ENCODE measurements at places on chromosomes 12 and 14.

- DNase-seq, result no peak
Measured at GRCh38 chr12:46460682-46461210, 88.2 kb upstream of the SLC38A2 start.

- peak; percentile 68 for DNase-seq
Measured at GRCh38 chr12:53999559-54000115, 324 bp upstream of the HOXC9 start.

GRCh38 chr12:120474616-120474960 lies 5.0 kb upstream of the SRSF9 start:
- no peak for DNase-seq

- no peak for DNase-seq
Measured at GRCh38 chr12:12724421-12725085, 7.4 kb downstream of the CDKN1B start.

DNA sequence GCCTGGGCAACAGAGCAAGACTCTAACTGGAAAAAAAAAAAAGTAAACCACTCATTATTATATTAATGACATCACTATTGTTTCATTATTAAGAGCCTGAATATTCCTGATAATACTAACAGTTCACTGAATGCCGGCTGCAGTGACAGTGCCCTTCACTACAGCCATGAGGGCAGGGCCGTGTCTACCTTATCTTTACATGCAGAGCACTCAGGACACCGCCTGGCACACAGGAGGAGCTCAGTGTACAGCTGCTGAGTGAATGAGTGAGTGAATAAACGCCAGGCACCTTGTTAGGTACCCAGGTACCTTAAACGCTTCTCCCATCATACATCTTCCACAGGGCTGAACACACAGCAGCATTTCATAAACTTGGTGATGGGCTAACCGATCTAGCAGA lies 23.2 kb downstream of the ZFYVE1 start:
- no peak for DNase-seq

GRCh38 chr14:70881549-70882177 lies 25.6 kb upstream of the PCNX1 start:
- no peak for DNase-seq

DNA sequence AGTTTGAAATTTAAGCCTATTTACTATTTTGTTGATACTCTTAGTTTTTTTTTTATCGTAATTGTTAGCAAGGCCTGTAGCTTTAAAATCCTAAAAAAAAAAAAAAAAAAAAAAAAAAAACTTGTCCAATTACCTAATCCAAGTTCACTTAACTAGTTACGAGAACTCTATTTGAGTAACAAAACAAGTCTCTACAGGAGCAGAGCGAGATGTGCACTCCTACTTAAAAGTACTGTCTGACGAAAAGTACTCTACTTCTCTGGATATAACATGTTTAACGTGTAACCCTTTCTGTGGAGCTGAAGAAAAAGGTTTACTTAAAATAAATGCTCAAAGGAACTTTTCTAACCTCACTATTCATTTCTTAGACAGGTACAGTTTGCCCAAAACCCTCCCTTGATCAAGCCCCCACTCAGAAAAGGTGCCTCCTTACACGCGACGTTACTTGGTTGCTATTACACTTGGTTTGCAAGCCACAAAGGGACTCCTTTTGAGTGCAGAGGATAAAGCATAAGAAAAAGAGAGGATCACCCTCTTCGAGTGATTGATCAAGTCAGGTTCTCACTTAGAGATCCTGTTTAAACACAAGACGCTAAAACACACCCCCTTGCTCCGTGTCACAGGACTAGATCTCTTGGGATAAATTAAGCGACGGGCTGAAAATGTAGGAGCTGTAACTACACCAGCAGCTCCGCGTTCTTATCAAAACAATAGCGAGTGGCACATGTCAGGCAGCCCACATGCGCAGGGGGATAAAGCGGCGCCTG lies 2.2 kb downstream of the BAZ1A start:
- DNase-seq, result no peak

- DNase-seq, result no peak
Measured at GRCh38 chr12:93749515-93749914, 72.3 kb downstream of the CRADD start.

DNA sequence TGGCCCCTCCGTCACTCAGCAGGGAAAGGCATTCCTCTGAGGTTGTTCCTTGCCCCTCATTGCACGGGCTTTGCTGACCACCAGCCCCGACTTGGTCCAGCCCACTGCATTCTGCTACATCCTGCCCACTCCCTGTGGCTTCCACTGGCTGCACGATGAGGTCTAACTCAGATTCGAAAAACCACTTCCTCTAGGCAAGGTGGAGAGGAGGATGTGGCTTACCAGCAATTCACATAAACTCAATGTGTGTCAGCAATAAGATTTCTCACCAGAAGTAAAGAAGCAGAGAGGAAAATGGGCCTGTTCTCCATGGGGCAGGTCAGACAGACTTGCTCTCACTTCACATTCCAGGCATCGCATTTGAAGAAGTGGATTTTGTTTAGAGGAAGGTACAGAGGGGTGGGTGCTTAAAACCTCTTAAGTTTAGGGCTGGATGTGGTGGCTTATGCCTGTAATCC lies 14.7 kb downstream of the GPR68 start:
- no peak for DNase-seq

- no peak for DNase-seq
Measured at GRCh38 chr12:106506691-106507090, 76.1 kb upstream of the RFX4 start.

DNA sequence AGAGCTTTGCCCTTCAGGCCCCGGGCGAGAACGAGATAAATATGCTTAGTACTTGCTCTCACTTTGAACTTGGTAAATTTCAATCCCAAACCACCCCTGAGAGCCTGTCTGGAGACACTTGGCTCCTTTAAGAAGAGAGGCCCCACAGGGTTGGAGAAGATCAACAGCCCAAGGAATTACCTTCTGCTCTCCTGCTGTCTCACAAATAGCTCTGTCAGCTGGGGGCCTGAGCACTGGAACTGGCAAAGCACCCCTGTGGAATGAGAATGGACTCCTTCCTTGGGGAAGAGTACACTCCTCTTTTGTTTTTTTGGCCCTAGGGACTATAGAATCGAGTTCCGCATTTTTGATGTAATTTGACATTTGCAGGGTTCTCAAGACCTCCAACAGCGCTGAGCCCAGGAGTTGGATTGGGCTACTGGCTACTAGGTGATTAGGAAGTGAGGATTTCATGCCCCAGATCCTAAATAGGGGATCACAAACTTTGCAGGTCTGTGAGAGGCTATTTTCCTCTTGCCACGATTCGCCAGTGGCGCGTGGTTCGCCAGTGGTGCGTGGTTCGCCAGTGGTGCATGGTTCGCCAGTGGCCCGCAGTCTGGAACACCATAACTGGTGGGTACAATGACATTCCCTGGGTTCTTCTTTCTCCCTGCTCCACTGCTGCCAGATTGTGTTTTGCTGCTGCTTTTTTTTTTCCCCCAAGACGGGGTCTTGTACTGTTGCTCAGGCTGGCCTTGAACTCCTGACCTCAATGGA lies 17.8 kb upstream of the MEG3 start:
- DNase-seq, result no peak

DNA sequence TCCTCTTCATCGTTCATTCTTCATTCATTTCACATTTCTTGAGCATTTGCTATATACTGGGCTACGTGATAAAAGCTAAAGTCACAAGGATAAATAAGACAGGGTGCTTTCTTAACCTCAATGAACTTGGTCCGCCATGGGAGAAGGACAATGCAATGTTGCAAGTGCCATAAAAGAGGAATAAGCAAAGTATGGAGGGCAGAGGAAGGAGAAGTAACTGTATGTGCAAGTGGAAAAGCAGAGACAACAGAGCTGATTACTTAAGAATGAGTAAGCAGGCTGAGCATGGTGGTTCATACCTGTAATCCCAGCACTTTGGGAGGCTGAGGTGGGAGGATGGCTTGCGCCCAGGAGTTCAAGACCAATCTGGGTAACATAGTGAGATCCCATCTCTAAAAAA lies 14.4 kb downstream of the AREL1 start:
- DNase-seq, result no peak

- no peak for DNase-seq
Measured at GRCh38 chr14:49315570-49315969, 270.6 kb downstream of the RPS29 start.

DNA sequence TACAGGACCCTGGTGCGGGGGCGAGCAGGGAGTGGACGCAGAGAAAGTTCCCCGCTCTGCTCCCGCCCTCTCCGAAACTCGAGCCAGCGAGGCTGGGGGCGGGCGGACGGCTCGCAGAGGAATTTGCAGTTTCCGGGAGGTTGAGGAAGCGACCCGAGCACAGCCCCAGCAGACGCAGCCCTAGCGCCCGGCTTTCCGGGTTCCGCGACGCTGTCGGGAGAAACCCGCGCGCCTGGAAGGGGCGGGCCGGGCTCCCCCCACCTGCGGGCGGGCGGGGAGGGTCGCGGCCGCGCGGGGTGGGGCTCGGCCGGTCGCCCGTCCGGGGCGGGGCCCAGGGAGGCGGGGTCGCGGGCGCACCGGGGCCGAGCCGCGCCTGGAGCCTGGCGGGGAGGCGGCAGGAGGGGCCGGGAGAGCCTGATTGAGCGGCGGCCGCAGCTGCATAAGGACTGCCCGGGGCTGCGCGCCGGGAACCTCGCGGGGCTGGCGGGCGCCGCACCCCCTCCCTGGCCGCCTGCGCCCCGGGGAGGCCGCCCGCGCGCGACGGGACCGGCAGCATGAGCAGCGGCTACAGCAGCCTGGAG lies at the start of gene RASSF3:
Gene RASSF3, plus strand, starts transcription at position 417 of the 581 bp plus-strand sequence. Its CDS starts 138 bp downstream, at position 555.
- peak; percentile 92 for DNase-seq

GRCh38 chr12:10158406-10158805 lies 13.5 kb downstream of the OLR1 start:
- no peak for DNase-seq

GRCh38 chr14:21072031-21072473 lies 1.9 kb downstream of the ARHGEF40 start:
- no peak for DNase-seq

DNA sequence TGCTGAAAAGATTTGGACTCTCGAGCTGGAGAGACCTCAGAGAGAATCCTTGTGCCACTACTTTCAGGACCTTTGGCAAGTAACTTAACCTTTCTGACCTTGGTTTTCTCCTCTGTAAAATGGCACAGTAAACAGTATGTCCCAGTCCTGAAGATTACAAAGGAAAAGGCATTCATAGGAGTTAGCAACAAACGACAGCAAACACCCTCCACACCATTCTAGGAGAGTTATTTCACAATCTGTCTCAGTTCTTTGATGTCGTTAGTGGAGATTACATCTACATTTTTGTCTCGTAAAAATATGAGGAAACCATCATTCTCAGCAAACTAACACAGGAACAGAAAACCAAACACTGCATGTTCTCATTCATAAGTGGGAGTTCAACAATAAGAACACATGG lies 205.7 kb downstream of the ITPR2 start:
- no peak for DNase-seq

- DNase-seq, result no peak
Measured at GRCh38 chr14:106518054-106518943, 991.9 kb downstream of the TMEM121 start.

DNA sequence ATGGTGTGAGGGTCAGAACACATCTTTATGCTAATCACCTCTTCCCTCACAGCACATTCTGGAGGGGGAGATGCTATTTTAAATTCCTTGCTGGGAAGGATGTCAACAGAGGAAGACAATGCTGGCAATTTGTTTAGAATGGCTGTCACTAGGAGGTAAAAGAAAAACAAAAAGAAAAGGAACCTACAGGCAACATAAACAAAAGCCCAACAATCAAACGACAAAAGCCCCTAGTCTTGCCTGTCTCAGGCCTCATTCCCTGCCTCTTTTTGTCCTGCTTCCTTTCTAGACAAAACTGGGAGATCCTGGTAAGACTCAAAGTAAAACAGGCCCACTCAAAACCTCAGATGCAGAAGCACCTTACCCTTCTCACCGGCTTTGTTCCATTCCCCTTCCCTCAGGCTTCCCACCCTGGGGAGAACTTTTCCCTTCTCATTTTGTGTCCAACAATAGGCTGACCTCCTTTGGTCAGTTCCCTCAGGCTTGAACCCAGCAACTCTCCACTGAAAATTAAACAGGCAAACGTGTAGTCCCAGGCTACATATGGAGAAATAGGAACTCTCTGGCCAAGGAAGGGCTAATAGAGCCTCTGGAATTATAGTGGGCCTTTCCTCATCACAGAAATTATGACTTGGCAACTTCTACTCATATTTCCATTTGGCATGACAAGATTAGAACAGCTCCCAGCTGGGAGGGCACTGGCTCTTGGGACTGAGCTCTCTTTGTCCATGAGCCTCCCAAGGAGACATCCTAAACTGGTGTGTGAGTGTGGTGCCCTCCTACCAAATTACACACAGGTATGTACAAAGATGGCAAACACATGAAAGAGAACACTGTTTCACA lies 193.0 kb downstream of the MON2 start:
- DNase-seq, result no peak

DNA sequence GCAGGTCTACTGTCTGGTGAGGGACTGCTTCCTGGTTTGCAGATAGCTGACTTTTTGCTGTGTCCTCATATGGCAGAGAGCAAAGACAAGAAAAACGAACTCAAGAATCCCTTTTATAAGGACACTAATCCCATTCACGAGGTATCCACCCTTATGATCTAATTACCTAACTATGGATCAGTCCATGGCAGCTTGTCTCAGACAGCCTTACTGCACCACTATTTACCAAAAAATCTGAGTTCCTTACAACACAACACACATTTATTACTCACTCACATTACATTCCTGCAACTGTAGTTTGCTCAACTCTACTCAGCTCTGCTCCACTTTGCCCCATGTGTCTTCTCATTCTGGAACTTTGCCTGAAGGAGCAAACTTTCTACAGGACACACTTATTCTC lies 10.1 kb upstream of the SLC6A15 start:
- no peak for DNase-seq

DNA sequence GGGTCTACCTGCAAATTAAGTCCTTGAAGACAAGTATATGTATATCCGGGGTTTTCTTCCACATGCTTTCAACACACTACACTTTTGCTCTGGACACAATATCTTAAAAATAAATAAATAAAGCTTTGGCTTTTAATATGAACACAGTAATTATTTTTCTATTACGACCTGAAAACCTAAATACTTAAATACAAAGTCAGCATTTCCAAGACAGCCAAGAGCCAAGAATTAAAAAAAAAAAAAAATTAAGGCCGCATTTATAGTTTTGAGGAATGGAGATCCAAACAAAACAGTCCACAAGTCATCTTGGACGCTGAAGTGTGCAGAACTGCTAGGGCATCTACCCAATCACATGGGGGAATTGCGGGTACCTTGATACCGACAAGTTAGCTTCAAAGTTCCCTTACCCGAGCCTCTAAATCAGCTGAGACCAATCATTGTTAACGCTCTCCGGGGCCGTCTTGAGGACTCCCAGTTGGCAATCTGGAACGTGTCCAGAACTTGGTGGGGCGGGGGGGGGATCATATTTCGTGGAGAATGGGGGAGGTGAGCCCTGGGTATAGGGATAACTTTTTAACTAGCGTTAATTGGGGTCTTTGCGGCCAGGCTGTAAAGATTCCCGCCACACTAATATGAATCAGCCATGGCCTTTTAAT lies 731 bp upstream of the PCNX4 start:
- DNase-seq, result peak; percentile 24

GRCh38 chr12:95605875-95606274 lies 54.6 kb upstream of the USP44 start:
- DNase-seq, result no peak

- no peak for DNase-seq
Measured at GRCh38 chr12:116890330-116890729, 9.1 kb upstream of the HRK start.

Measured in NCI-H510A (cell line).